ENCODE measurements at places on chromosomes 5 and 9.

- no peak for DNase-seq
Observed at GRCh38 chr5:159104051-159104651, 4.4 kb upstream of the EBF1 start.

DNA sequence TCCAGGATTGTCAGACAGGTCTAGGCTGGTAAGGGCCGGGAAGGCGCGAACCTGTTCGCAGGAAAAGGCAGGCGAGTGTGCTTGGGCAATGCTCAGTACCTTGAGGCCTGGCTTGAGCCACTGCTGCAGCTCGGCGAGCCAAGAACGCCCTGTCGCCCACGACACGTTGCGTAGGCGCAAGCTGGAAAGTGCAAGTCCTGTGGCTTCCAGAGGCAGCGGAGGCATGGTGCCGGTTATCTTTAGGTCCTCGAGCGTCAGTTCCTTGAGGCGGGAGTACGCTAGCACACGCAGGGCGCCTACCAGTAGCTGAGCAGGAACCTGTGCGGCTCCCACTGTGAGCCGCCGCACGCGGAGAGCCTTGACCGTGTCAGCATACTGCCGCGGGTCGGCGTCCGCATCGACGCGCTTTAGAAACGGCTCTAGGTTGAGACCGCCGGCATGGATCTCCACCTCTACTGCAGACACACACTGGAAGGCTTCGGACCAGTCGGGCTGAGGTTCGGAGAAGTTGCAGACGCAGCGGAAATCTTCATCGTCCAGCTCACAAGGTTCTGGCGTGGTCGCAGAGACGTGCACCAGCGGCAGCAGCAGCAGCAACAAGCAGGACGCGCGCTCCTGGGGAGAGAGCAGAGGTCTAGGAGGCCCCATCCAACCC is 482 bp downstream of the CD14 start:
- peak; percentile 33 for DNase-seq

DNA sequence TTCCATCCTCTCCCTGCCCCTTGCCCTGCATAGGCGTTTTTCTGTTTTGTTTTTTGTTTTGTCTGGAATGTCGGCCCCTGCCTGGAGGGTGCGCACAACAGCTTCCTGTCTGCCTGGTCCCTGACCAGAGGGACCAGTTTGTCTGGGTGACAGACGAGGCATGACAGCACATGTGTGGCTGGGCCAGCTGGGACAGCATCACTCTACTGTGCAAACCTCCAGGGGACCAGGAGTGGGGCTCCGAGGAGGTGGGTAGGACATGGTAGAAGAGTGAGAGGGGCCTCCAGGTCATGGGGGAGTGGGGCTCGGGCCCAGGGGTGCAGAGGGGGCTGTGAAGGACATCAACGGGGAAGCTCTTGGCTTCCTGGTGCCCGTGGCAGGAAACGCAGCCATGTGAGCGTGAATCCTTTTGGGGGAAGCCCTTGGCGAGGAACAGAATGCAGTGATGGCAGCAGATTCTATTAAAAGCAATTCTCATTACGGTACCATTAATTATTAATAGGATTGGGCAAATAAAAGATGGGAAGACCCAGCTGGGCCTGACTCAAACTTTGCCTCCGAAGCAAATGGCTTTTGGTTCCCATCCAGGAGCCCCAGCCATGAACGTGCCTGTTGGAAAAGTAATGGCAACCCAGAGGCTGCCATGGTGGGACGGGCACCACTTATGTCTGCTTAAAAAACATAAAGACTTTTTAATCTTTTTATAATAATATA is 184.4 kb upstream of the IER5L start:
- DNase-seq = no peak

- no peak for DNase-seq
Observed at GRCh38 chr5:97042996-97043395, 99.4 kb downstream of the LIX1 start.

DNA sequence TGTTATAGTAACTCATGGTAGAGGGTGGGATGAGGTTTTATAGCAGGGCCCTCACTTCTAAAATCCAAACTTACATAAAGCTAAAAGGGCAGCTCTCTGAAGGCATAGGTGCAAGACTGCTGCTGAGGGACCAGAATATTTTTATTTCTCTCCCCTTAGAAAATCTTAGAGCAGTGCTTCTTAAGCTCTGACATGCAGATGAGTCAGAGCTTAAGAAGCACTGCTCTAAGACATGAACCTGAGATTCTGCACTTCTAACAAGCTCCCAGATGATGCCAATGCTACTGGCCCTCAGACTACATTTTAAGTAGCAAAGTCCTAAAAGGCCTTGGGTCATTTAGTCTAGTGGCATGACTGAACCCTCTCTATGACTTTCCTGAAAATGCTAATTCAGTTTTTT is 97.6 kb upstream of the SPRY4 start:
- no peak for DNase-seq

- peak; percentile 66 for DNase-seq
Observed at GRCh38 chr5:151164687-151165392, 7.3 kb upstream of the ANXA6 start.

- DNase-seq = no peak
Observed at GRCh38 chr5:180492226-180492903, 1.8 kb upstream of the CNOT6 start.

DNA sequence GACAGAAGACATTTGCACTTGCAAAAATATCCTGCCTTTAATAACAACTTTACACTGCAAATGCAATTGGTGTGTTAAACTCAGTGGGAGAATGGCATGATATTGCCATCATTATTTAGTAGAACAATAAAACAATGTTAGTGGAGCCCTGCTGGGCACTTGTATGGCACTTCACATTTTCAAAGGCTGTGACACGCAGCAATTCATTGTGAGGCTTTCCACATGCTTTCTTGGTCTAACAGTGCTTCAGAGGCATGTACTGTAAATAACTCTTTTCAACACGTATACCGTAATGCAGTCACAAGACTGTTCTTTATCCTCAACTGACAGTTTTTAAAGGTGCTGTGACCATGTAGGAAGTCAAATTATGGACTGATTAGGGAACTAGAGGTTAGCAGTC is 155.5 kb upstream of the EPB41L4A start:
- DNase-seq = no peak

GRCh38 chr5:162243651-162244050 is 176.1 kb downstream of the GABRG2 start:
- DNase-seq = no peak

- no peak for DNase-seq
Observed at GRCh38 chr5:122741681-122742080, 33.2 kb upstream of the SNX2 start.

- no peak for DNase-seq
Observed at GRCh38 chr5:14956423-14957046, 85.0 kb upstream of the ANKH start.

DNA sequence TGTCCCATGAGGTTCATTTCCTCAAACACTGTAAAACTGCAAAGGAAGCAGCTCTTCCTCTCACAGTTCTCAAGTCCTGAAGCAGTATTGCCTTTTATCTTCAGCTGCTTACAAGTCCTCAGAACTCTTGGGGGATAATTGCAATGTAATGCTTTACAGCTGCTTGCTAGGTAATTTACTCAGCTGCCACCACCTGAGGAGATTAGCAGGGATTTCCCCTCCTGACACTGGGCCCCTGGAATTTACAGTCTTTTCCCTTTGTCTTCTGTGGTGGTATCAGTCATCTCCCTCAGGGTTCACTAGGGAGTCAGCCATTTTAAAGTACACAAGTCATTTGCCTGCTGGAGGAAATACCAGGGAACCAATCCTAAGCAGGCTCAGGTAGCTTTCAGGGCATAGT is 754.3 kb upstream of the GRAMD2B start:
- DNase-seq = no peak

GRCh38 chr9:91659529-91660495 is 236.2 kb upstream of the NFIL3 start:
- DNase-seq = no peak

DNA sequence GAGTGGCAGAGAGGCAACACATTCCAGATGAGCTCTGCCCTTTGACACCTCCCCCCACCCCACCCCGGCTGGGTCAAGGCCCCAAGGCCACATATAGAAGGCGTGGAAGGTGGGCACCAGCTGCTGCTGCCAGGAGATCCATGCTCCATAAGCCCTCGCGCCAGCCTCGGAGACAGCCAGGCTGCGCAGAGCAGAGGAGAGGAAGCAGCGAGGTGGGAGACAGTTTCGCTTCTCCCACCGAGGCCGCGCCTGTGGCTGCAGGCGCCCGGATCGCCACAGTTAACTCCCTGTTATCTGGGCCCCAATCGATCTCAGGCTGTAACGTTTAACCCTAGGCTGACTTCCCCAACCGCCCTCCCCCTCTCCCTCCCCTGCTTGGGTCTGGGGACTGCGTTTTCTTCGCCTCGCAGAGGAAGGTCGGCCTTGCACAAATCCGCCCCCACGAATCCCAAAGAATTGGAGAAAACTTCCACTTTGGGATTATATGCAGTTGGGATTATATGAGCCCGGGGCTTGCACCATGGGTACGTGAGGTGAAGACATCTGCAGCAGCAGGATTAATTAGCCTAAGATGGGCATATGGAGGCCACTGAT is 1.1 kb upstream of the CXXC5 start:
- no peak for DNase-seq

DNA sequence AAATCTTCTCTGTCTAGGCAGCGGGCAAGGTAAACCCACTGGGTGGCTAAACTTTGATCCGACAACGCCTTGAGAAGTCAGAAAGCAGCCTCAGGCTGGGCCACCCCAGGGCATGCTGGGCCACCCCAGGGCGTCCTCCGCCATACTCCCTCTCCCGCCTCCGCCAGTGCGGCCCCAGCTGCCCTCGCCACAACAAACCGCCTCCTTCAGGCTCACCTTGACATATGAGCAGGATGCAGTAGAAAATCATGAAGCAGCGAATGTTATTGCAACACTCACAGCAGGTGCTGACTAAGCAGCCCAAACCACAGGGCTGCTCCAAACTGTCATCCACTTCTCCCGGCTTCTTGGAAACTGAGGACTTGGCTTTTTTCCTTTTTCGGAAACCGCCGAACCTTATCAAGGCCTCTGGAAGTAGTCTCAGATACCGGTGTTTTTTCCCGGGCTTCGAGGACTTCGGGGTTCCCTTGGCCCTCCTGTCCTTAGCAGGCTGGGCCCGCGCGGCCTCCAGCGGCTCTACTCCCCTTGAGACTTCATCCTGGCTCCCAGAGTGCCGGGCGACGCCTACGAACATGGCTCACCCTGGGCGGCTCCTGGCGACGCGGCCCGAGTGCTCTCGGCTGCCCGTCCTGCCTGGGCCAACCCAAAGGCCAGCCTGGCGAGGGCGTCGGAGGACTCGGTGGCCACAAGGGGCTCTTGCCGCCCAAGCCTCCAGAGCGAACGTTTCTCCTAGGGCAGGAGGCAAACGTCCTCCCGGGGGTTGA is at the start of gene SLCO6A1:
Gene SLCO6A1 (minus strand): TSS at position 731 of the 764 bp plus-strand sequence. CDS start 157 bp downstream, at position 574.
- DNase-seq = no peak

DNA sequence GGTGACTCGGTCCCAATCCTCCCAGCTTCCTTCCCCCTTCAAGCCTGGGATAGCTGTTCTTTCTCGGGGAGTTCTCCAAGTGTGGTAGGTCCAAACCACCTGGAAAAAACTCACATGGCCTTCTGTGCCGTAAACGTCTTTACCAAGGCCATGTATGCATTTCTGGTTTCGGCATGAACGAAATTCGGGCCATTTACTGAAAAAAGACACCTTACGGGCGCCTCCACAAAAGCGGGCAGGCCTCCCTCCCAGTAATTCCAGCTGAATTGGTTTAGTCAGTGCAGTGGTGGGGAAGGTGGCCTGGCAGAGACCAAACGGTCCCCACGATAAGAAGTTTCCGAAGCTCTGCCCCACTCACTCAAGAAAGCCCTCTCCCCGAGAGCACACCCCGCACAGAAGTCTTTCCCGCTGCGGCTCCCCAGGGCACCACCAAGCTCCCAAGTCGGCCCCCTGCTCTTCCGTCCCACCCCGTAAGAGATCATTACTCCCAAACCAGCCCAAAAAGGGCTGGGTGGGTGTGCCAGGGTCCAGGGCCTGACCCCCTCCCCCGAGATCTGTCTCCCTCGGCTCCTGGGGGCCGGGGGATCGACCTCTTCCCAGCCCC is 86.3 kb upstream of the MELK start:
- peak; percentile 10 for DNase-seq

DNA sequence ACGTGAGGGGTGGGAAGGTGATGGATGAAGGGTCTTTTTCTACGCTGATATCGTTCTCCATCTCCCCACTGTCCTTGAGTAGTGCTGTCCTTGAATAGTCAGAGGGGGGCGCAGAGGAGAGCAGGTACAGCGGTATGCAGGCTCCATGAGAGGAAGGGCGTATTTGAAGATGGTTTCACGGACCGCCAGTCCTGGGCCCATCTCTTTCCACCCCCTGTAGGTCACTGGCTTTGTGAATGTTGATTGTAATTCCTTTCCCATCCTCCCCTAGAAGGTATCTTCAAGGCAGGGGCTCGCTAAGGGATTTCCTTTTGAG is 40.8 kb upstream of the DAB2IP start:
- no peak for DNase-seq

GRCh38 chr9:113468716-113469448 is 5.4 kb downstream of the RGS3 start:
- no peak for DNase-seq

DNA sequence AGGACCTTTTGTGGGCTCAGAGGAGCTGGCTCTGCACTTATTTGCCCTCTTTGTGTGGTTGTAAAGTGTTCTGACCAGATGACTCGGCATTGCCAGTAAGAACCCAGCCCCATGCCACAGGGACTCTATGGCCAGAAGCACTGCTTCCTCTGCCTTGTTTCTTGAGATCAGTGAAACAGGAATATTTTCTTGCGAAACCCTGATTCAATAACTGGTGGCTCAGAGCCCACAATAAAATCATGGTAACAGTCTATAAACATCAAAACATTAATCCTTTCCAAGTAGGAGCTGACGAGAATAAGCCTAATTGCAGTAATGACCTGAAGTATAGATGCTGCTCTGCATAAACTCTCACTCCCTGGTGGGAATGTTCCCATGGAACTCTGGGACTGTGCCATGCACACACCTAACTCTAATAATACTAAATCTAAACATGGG is 344.3 kb downstream of the ZNF608 start:
- DNase-seq = no peak

- DNase-seq = no peak
Observed at GRCh38 chr9:83027153-83027891, 35.6 kb downstream of the RASEF start.

- DNase-seq = no peak
Observed at GRCh38 chr5:148828511-148829247, 2.3 kb downstream of the ADRB2 start.

- no peak for DNase-seq
Observed at GRCh38 chr5:125970631-125971307, 452.4 kb upstream of the GRAMD2B start.

- DNase-seq = no peak
Observed at GRCh38 chr9:6450641-6451375, 37.8 kb downstream of the UHRF2 start.

- no peak for DNase-seq
Observed at GRCh38 chr9:121707477-121708424, 56.3 kb downstream of the DAB2IP start.

GRCh38 chr9:88786291-88787079 is 204.8 kb upstream of the S1PR3 start:
- no peak for DNase-seq

DNA sequence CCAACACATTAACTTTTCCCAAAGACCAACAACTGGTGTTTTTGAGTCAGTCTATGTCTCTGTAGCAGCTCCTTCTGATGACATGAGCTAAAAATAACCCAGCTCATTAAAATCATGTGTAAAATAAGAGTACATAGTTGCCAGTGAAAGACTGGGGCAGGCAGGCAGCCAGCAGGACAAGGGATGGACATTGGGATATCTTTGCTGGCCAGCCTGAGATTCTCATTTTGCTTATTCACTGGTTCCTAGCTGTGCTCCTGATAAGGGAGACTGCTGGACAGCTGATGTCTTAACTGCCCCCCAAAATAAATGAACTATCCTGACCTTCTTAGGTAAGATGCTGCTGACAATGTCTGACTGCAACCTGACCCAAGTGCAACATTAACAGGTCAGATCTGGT is 33.9 kb downstream of the EPB41L4B start:
- no peak for DNase-seq

GRCh38 chr5:663436-664342 is 29.5 kb downstream of the TPPP start:
- DNase-seq = no peak
